ENCODE measurements at places on chromosomes 6 and 20.

DNA sequence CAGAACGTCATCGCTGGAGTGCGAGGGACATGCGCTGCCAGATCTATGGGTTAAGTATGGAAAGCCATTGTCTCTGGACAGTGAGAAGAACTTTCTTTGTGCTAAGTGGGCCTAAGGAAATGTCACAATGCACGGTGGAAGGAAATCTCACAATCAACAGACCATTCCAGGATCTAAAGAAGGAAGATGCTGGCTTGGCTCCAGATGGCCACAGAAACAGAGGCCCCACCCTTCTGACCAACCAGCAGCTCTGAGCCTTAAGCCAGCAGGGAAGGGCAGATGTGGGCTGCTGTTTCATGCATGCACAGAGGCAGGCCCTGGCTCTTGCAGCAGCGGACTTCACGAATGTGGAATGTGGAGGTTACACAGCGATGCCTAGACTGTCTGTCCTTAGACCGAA lies 156.3 kb downstream of the SOBP start:
- DNase-seq: no peak

- no peak for DNase-seq
These were observed 29.3 kb downstream of the SRC start for GRCh38 chr20:37375227-37375626.

DNA sequence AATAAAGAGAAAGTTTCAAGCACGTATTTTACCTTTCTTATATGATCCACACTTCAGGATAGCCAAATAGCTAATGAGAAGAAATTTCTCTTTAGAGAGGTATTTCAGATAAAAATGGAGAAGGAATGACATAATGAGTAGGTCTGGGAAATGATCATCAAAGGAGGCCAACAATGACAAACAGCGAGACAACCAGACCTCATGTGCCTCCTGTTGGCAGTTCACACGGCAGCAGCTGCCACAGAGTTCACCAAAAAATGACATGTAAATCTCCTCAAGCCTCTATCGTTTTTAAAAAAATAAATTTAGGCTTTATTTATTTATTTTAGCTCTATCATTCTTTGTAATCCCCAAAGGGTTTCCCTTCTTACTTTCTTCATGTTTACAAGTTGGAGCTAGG lies 47.7 kb downstream of the SLC2A12 start:
- DNase-seq: no peak

DNA sequence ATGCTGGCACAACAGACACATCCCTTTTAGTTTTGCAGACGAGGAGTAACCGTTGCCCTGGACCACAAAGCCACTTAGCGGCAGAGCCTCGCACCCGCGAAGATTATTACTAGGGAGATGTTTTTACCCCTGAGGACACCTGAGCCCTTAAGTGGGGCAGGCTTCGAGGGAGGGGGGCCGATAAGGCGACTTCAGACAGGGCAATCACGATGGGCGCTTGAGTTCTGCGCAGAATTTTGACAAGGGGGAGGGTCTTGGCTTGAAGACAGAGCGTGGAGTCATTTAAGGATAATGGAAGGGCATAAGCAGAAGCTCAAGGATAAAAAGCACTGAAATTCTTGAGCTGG lies 650 bp upstream of the TTK start:
- DNase-seq: no peak

- DNase-seq: no peak
These were observed 274.8 kb downstream of the LRFN2 start for GRCh38 chr6:40312213-40313015.

DNA sequence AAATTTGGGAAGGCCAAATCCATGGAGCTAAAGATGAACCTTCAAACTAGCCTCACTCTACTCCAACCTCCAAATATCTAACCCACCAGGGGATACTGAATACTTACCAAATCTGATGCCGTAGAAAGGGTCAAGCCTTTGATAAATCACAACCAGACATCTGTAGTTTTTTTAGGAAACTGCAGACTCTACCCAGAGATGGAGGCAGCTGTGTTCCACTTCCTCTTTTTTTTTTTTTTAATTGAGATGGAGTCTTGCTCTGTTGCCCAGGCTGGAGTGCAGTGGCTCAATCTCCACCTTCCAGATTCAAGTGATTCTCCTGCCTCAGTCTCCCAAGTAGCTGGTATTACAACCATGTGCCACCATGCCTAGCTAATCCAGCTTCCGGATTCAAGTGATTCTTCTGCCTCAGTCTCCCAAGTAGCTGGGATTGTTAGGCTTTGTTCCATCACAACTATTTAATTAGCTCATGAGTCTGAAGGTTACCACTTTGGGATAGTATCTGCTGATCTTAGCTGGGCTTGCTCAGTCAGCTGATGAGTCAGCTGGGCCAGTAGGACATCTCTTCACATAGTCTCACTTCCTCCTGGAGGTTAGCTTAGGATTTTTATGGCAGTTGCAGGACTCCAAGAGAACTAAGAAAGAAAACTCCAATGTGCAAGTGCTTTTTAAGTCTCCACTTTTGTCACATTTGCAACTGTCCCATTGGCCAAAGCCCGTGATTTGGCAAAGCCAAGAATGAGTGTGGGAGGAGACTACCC lies 13.3 kb downstream of the FRK start:
- no peak for DNase-seq

GRCh38 chr6:93447874-93448273 lies 28.5 kb upstream of the EPHA7 start:
- no peak for DNase-seq

DNA sequence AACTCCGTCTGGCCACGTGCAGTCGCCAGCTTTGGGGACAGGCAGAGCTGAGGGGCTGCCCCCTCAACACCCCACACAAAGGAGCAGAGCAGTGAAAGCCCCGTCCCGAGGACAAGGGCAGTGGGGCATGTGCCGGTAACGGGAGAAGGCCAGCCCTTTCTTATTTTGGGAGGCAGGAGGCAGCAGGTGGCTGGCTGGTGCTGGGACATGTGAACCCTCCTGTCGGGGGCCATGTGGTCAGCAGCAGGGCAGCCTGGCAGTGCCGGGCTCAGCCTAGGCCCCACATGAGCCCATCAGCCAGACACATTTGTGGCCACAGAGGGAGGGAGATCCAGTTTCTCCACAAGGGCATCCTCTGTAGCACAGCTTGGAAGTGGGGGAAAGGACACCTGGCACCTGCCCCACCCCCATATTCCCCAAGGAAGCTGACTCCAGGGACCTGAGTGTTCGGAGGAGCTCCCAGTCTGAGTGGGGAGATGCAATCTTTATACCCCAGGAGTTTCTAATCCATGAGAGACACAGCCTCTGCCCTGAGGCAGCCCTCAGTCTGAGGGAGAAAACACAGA lies 137.6 kb downstream of the MRPL14 start:
- no peak for DNase-seq

GRCh38 chr20:36461600-36462439 lies 79.5 kb upstream of the MYL9 start:
- DNase-seq: no peak

GRCh38 chr6:153424719-153425400 lies 293.8 kb upstream of the RGS17 start:
- no peak for DNase-seq

DNA sequence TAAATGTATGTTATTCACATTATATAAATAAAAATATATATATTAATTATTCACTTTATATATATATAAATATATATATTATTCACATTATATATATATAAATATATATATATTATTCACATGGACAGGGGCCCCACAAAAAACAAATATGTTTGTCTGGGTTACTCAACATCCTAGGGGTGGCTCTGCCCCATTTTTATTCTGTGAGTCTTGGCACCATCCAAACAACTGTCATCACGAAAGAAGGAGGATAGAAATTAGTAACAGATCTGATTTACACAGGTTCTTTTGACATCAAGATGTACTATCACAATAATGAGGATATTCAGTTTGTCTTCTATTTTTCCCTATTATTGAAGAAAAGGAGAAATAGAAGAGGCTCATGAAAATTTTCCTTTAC lies 187.3 kb downstream of the GPX5 start:
- no peak for DNase-seq

- DNase-seq: peak; percentile 9
These were observed 60.4 kb downstream of the SRC start for GRCh38 chr20:37406010-37406998.

- no peak for DNase-seq
These were observed 22.7 kb downstream of the TAF11 start for GRCh38 chr6:34865107-34865506.

DNA sequence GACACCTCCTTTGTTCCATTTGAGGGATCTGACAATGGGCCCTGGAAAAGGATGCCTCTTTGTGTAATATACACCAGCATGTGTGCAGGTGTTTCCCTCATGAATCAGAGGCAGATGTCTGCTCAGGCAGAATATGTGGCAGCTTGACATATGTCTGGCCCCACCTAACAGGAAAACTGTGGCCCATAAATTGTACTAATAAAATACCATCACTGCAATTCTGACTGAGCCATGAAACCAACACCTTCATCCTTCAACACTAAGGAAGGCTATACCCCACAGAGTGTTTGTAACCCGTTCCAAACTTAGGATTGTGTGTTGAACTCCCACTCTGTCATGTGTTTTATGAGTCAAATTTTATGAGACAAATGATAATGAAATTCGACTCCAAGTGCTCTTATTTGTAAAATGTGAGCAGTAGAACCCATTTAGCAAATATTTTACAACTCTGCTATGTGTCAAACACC lies 22.7 kb downstream of the LAMA4 start:
- no peak for DNase-seq

- no peak for DNase-seq
These were observed 48.7 kb upstream of the IL20RA start for GRCh38 chr6:137093183-137094069.

DNA sequence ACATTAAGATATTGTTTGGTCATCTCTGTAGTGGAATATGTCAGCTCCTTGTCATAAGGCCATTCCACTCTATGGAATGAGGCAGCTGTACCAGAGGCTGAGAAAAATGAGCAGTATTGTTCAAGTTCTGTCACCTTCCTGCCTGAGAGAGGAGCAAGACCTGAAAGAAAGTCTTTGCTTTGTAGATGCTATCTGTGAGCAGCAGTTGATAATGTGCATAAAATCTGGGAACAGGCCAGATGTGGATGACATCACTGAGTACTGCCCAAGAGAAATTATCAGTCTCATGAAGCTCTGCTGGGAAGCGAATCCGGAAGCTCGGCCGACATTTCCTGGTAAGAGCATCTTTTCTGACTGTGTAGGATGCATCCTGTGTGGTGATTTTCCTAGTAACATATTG lies 16.8 kb downstream of the RIPK1 start:
- no peak for DNase-seq

- DNase-seq: no peak
These were observed 1.6 kb downstream of the STX7 start for GRCh38 chr6:132511210-132511830.

DNA sequence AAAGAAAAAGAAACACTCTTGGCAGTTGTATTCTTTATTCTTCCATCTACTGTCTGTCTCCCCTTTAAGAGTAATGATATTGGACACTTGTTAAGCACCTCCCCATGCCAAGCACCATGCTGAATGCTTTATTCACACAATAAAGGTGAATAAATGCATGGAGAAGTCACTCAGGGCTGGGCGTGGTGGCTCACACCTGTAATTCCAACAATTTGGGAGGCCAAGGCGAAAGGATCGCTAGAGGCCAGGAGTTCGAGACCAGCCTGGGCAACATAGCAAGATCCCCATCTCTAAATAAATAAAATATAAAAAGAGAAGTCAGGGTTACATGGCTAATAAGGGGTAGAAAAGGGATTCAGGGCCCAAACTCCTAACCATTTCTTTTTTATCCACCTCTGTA lies 32.1 kb downstream of the CEP250 start:
- DNase-seq: no peak
